ENCODE measurements at places on chromosomes 3 and 15.

DNA sequence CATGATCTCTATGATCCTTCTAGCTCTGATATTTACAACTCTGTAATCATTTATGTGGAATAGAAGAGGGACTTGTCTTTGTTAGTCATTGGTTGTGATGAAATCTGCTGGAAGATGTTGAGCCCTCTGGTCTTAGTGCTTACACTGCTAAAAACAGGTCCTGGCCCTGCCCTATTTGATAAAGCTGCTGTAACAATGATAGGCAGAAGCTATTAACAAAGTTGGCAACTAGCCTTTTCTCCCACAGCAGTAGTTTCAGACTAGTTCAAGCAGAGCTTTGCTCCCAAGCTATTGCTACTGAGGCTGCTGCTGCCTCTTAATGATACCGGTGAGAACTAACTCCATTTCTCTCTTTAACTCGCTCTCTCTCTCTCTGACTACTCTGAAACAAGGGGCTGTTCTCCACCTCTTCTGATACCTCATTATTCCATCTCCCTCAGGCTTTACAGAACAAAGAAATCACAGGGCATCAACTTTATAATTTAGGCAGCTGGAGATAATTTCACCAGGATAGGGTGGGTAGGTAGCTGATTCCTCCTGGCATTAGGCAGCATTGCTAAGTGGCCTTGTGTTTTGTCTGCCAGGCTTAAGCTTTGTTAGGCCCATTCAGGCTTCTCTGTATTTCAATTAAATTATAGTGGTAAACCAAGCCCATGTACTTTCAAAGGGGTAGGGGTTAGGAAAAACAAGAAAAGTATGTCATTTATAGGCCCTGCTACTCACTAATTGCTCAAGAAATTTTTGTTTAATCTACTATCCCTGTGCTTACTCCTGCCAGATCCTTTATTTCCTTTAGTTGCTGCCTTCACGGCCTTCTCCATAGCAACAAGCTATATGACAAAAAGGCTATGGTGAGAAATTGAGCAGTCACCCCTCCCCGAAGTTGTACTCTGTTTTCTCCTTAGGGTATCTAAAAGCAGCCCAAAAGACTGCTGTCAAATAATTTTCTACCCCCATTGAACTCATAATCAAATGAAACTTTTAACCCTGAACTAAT is 139.6 kb downstream of the RBPMS2 start:
- DNase-seq, result no peak

- no peak for DNase-seq
Measured at GRCh38 chr15:61122647-61123375, 106.3 kb downstream of the RORA start.

DNA sequence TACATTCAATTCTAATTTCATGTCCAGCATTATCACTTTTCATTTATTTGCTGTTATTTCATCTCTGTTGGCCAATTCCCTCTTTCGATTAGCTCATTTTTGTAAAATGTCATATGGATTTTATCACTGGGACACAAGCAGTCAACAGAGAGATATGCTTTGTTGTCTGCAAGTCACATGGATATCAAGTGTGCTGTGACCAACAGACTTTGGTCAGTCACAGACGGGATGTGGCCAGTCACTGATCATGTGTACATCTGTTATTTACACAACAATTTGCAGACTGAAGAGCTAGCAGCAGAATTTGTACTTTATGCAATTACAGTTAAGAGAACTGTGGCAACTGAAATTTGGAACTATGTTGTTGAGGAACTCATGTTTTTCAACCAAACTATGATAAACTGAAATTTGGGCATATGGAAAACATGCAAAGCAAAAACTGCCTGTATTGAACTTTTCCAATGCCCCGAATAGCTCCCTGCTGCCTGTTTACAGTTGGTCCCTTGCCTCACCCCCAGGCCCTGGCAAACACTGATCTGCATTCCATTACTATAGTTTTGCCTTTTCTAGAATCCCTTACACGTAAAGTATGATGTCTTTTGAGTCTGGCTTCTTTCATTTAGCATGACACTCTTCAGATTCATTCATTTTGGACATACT is 104.4 kb downstream of the RPL22L1 start:
- no peak for DNase-seq

- DNase-seq, result no peak
Measured at GRCh38 chr3:46627078-46627477, 14.8 kb downstream of the FAM240A start.

GRCh38 chr3:45872569-45872968 is 13.8 kb upstream of the CCR9 start:
- no peak for DNase-seq

- no peak for DNase-seq
Measured at GRCh38 chr3:80836395-80836794, 925.0 kb downstream of the GBE1 start.

GRCh38 chr3:50672656-50673055 is 2.1 kb upstream of the DOCK3 start:
- DNase-seq, result no peak

DNA sequence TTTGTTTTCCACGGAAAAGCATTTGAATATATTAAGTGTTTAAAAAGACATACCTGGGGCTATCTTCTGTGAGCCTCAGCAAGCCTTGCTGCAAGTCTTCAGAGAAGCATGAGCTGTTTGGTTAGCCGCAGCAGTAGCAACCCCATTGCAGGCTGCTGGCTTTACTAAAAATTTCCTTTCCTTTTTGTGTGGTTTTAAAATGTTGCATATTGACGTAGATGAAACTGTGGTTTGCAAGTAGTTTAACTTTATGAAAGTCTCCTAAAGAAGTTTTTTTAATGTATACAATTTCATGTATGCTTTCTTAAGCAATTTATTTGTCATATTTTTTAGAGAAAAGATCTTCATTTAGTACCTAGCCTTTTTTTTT is at the start of gene GPR171:
Gene GPR171 (minus strand): TSS at position 166 of the 370 bp plus-strand sequence. CDS start 3,830 bp downstream, outside the sequence.
- peak; percentile 70 for DNase-seq

GRCh38 chr3:148758303-148758884 is 60.7 kb downstream of the AGTR1 start:
- no peak for DNase-seq
